ENCODE measurements at places on chromosomes 12 and 14.

- DNase-seq = no peak
- no peak overlapping the region for H3K4me3 ChIP-seq
- H3K27ac ChIP-seq = no peak overlapping the region
- H3K4me1 ChIP-seq = no peaks in the 10 kb centered on the region
- no peaks in the 10 kb centered on the region for H3K27me3 ChIP-seq
Observed at GRCh38 chr12:118166946-118167345, 31.0 kb downstream of the PEBP1 start.

- H3K27ac ChIP-seq = no peak overlapping the region
- no peaks in the 10 kb centered on the region for H3K27me3 ChIP-seq
- H3K4me3 ChIP-seq = no peak overlapping the region
- DNase-seq = no peak
- peaks cover 11% of the 10 kb centered on the region for H3K4me1 ChIP-seq
- peaks cover 11% of the 10 kb centered on the region for H3K36me3 ChIP-seq
Observed at GRCh38 chr12:120488057-120488640, 7.8 kb upstream of the DYNLL1 start.

- H3K4me3 ChIP-seq = no peak overlapping the region
- H3K27ac ChIP-seq = no peak overlapping the region
- H3K36me3 ChIP-seq = no peaks in the 10 kb centered on the region
- H3K27me3 ChIP-seq = peaks cover 4% of the 10 kb centered on the region
- no peaks in the 10 kb centered on the region for H3K4me1 ChIP-seq
- no peak for DNase-seq
Observed at GRCh38 chr14:101353422-101353821, 207.9 kb upstream of the DIO3 start.

- no peak overlapping the region for H3K27ac ChIP-seq
- H3K4me1 ChIP-seq = peaks cover 4% of the 10 kb centered on the region
- no peak for DNase-seq
- H3K4me3 ChIP-seq = no peak overlapping the region
- no peaks in the 10 kb centered on the region for H3K36me3 ChIP-seq
Observed at GRCh38 chr12:123044351-123044750, 63.9 kb downstream of the ARL6IP4 start.

GRCh38 chr12:69291278-69291593, 51.9 kb downstream of the CPSF6 start:
- no peak overlapping the region for H3K27ac ChIP-seq
- H3K27me3 ChIP-seq = peaks cover 28% of the 10 kb centered on the region
- H3K36me3 ChIP-seq = no peaks in the 10 kb centered on the region
- no peaks in the 10 kb centered on the region for H3K4me1 ChIP-seq

GRCh38 chr14:104264495-104265265, 126.3 kb downstream of the KIF26A start:
- peak; percentile 64 for DNase-seq
- peaks cover 7% of the 10 kb centered on the region for H3K27me3 ChIP-seq
- no peak overlapping the region for H3K4me3 ChIP-seq
- no peak overlapping the region for H3K27ac ChIP-seq
- no peaks in the 10 kb centered on the region for H3K36me3 ChIP-seq

- H3K4me1 ChIP-seq = peaks cover 59% of the 10 kb centered on the region
- no peak overlapping the region for H3K4me3 ChIP-seq
- H3K27me3 ChIP-seq = no peaks in the 10 kb centered on the region
- DNase-seq = no peak
Observed at GRCh38 chr14:68365228-68365627, 427.6 kb downstream of the ZFP36L1 start.

- H3K4me3 ChIP-seq = peak overlapping the region; percentile 95
- no peaks in the 10 kb centered on the region for H3K36me3 ChIP-seq
- peaks cover 5% of the 10 kb centered on the region for H3K27me3 ChIP-seq
Observed at GRCh38 chr14:71319666-71320065, 412.4 kb downstream of the PCNX1 start.

DNA sequence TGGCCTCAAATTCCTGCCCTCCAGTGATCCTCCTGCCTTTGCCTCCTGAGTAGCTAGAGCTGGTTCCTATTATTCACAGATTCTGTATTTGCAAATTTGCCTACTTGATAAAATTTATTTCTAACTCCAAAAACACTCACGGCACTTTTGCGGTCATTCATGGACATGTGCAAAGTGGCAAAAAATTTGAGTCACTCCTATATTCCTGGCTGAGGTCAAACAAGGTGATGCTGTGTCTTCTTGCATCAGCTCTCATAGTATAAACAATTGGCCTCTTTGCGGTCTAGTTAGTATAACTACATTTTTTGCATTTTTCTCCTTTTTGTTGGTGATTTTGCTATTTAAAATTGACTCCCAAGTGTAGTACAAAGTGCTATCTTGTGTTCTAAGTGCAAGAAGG, 24.7 kb downstream of the ATF1 start:
- no peak for DNase-seq
- H3K27me3 ChIP-seq = no peaks in the 10 kb centered on the region
- H3K36me3 ChIP-seq = peaks cover 42% of the 10 kb centered on the region
- peak overlapping the region; percentile 53 for H3K4me3 ChIP-seq
- no peaks in the 10 kb centered on the region for H3K4me1 ChIP-seq

GRCh38 chr12:62044450-62045135, 215.6 kb upstream of the USP15 start:
- H3K4me1 ChIP-seq = peaks cover 3% of the 10 kb centered on the region
- H3K4me3 ChIP-seq = no peak overlapping the region
- H3K27me3 ChIP-seq = no peaks in the 10 kb centered on the region
- peaks cover 3% of the 10 kb centered on the region for H3K36me3 ChIP-seq
- no peak overlapping the region for H3K27ac ChIP-seq

GRCh38 chr12:32947206-32948067, 50.9 kb upstream of the PKP2 start:
- H3K27me3 ChIP-seq = no peaks in the 10 kb centered on the region
- no peak overlapping the region for H3K4me3 ChIP-seq
- H3K27ac ChIP-seq = no peak overlapping the region
- H3K36me3 ChIP-seq = no peaks in the 10 kb centered on the region
- DNase-seq = no peak
- no peaks in the 10 kb centered on the region for H3K4me1 ChIP-seq

DNA sequence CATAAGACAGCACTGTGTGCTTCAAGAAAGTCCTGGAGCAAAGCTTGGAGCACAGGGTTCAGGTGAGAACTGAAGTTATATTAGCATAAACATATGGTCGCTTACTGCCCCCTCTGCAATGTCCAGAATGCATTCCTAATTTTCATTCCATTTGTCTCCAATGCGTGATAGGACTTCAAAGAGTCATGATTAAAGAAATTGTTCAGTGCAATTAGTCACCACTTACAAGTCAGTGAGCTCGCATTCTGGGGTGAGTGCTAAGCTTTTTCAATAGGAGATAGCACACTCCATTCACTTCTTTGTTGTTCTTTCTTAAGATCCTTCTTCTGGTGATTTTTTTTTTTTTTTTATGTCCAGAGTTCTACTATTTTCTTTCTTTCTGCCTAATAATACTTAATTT, 398.4 kb downstream of the SYT1 start:
- H3K4me1 ChIP-seq = peaks cover 27% of the 10 kb centered on the region
- H3K27me3 ChIP-seq = no peaks in the 10 kb centered on the region
- H3K4me3 ChIP-seq = no peak overlapping the region
- DNase-seq = no peak

DNA sequence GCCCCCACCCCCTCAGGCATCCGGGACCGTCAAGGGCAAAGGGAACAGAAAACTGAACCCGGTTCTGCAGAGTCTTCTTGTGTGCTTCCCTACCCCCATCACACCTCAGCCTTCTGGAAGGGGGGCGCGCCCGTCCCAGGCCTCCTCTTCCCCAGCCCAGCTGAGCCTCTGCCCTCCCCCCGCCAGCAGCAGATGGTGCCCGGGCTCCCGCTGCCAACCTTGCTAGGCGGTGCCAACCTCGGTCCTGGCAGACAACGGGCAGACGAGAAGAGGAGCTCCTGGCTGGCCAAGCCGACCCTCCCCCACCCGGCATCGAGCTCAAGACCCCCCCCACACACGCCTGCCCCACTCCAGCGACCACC, 8.7 kb downstream of the STAC3 start:
- H3K4me3 ChIP-seq = peak overlapping the region; percentile 90
- peaks cover 49% of the 10 kb centered on the region for H3K4me1 ChIP-seq
- H3K36me3 ChIP-seq = peaks cover 3% of the 10 kb centered on the region
- DNase-seq = no peak
- peak overlapping the region; percentile 48 for H3K27ac ChIP-seq

DNA sequence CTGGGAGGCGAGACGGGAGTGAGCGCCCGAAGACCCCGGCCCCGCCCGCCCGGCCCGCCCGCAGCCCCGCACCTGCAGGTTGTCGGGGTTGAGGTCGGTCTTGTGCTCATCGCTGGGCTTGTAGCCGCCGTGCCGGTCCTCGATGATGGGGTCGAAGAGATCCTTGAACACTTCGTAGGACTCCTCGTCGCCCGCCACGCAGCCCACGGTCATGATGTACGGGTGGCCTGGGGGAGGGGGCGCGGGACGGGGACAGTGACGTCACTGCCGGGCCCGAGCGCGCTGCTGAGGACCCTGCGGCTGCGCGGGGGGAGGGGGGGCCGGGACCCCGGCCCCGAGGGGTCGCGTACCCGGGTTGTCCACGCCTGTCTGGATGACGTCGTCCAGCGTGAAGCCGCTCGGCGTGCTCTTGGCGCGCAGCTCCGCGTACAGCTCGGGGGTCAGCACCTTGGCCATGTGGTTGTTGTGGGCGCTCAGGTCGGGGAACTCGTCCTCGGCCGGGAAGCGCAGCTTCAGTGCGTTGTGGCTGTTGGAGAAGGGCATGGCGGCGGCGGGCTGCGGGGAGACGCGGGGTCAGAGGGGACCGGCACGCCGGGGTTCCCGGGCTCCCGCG, 573 bp downstream of the CKB start:
- H3K36me3 ChIP-seq = no peaks in the 10 kb centered on the region
- DNase-seq = peak; percentile 71
- H3K4me1 ChIP-seq = peaks cover 23% of the 10 kb centered on the region
- peaks cover 13% of the 10 kb centered on the region for H3K27me3 ChIP-seq
- no peak overlapping the region for H3K27ac ChIP-seq
- peak overlapping the region; percentile 83 for H3K4me3 ChIP-seq

DNA sequence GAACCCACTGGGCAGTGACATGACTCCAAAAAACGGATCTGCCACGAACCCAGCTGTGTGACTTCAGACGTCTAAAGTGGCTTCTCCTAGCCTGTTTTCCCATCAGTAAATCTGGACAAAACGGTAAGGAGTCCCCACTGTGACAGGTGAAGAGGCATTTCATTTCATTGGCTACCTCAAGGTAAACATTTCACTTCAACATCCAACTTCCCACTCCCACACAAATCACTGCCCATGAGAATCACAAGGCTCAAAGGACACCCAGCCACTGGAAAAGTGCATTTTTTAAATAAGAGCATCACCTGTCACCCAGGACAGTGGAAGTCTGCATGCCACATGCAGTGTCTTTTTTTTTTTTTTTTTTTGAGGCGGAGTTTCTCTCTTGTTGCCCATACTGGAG, 27.9 kb downstream of the HSP90AA1 start:
- H3K27ac ChIP-seq = no peak overlapping the region
- DNase-seq = no peak
- H3K27me3 ChIP-seq = no peaks in the 10 kb centered on the region
- H3K4me3 ChIP-seq = no peak overlapping the region

GRCh38 chr14:94088516-94088915, 7.4 kb downstream of the IFI27L1 start:
- no peak overlapping the region for H3K27ac ChIP-seq
- H3K27me3 ChIP-seq = no peaks in the 10 kb centered on the region
- H3K4me3 ChIP-seq = no peak overlapping the region
- DNase-seq = no peak
- peaks cover 5% of the 10 kb centered on the region for H3K36me3 ChIP-seq

DNA sequence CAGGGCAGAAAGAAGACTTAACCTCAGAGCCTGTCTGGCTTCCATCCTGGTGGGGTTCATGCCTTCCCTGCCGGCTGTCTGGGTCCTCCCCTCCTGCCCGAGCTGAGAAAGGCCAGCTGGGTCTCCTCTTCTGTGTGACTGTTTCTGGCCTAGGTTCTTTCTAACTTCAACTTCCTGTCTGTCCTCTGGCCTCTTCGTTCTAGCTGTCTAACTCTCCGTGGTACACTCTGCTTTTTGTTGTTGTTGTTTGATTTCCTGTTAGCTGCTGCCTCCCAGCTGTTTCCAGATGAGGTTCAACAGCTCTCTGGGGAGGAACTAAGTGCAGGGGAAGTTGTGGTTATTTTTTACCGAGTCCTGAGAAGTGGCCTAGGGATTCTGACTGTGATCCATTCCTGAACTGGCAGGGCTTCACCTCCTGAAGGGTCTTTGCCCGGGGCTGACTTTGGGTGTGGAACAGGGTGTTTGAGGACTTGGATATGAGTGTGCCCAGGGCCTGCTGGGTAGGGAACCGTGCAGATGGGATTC, 3.2 kb downstream of the MLXIP start:
- H3K27me3 ChIP-seq = no peaks in the 10 kb centered on the region
- H3K36me3 ChIP-seq = peaks cover 12% of the 10 kb centered on the region
- H3K4me3 ChIP-seq = peak overlapping the region; percentile 64
- no peak for DNase-seq
- peak overlapping the region; percentile 27 for H3K27ac ChIP-seq

- H3K27me3 ChIP-seq = no peaks in the 10 kb centered on the region
- H3K36me3 ChIP-seq = no peaks in the 10 kb centered on the region
- H3K27ac ChIP-seq = no peak overlapping the region
- H3K4me1 ChIP-seq = no peaks in the 10 kb centered on the region
- no peak overlapping the region for H3K4me3 ChIP-seq
Observed at GRCh38 chr12:95607642-95608041, 56.4 kb upstream of the USP44 start.

- no peak for DNase-seq
- no peaks in the 10 kb centered on the region for H3K36me3 ChIP-seq
- H3K4me1 ChIP-seq = no peaks in the 10 kb centered on the region
- peaks cover 2% of the 10 kb centered on the region for H3K27me3 ChIP-seq
- no peak overlapping the region for H3K4me3 ChIP-seq
- H3K27ac ChIP-seq = no peak overlapping the region
Observed at GRCh38 chr12:85558684-85559083, 277.5 kb downstream of the RASSF9 start.

DNA sequence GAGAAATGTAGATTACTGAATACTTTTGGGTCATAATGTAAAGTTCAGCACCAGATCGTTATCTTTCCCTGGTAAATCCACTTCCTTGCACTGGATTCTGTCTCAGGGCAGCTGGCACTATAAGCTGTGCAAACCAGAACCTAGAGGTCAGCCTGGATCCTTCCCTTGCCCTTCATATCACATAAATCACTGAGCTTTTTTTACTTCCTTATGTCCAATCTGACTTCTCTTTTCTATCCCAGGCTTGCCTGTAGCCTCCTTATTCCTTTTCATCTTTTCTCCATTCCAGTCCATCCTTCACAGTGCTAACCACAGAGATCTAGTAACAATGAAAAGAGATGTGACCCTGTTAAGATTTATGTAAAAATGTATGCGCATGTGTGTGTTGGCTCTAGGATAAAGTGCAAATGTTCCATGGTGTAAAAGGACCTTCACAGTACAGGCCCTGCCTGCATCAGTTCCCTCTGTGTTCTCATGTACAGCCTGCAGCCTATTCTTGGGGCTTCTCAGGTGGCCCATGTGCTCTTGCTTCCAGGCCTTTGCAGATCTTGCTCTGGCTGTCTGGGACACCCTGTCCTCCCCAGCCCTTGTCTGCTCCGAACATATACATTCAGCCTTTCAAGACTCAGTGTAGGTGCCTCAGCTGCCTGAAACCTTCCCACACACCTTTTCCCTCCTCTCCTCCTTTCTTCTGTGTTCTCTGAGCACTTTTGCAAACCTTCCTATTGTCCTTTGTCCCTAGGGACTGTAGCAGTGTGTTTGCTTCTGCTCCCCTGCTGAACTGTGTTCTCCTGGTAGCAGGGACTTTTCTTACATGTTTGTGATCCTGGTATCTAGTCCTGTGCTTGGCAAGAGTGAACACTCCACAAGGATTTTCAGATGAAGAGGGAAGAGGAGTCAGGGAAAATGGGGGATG, 30.0 kb downstream of the PELI2 start:
- H3K4me1 ChIP-seq = peaks cover 43% of the 10 kb centered on the region
- H3K27me3 ChIP-seq = no peaks in the 10 kb centered on the region
- no peak overlapping the region for H3K27ac ChIP-seq
- no peak for DNase-seq
- H3K36me3 ChIP-seq = peaks cover 5% of the 10 kb centered on the region

Data from type B pancreatic cell (in vitro differentiated cells).